ENCODE measurements at places on chromosomes 6 and 20.
A peak's percentile ranks its signal among the peaks of the same experiment; 100 is the strongest.

DNA sequence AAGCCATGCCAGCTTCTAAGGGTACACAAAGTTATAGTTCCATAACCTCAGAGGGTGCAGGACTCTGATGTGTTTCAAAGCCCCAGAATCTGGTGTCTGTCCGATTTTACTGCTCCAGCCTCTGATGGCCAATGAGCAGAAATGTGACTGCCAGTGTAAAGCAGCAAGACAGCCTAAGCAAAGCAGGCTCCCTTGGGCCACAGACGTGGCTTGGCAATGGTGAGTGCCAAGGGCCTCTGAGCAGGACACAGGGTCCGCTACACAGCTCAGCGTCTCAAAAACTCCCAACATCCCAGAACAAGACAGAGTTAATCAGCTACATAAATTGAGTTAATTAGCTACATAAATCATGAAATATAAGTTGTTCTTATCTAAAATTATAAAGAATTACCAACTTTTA lies 69.2 kb downstream of the PCSK2 start:
- DNase-seq: no peak

DNA sequence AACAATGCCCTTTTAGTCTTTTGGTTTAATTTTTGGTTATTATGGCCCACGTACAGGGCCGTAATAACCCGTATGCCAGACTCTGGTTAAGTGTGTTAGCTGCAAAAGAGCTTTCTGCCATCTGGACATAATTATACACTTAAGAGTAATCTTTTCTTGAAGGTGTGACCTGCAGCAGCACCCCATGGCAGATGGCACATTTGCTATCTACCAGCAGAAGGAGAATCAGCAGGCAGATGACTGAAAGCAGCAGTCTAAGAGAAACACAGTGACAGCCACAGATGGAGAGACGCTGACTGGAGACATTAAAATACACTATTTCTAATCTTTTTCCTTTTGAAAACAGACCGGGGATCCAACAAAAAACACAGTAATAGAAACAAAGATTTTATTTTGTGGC lies 18.7 kb downstream of the ASF1A start:
- DNase-seq: no peak

GRCh38 chr20:10553326-10553984 lies 118.3 kb downstream of the SLX4IP start:
- peak; percentile 63 for DNase-seq

DNA sequence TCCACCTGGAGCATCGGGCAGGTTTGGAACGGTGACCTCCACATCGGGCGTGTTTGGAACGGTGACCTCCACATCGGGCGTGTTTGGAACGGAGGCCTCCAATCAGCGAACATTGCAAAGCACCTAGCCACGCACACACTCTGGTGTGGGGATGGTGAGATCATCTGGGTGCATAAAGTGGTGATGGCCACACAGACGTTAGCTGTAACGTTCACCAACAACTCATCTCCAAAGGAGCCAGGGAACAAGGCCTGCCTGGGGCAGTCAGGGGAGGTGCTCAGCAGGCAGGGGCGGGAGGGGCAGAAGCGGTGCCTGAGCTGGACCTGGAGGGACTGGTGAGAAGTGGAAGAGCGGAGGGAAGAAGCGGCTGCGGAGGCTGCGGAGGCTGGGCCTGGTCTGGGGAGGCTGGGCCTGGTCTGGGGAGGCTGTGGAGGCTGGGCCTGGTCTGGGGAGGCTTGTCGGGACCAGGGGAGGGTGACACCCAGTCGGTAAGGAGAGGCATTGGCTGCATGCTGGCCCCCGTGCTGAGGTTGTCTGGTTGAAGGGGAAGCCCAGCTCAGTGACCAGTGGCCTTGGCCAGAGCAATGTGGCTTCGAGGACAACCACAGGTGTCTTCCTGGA lies 89.9 kb downstream of the PSMB1 start:
- no peak for DNase-seq

DNA sequence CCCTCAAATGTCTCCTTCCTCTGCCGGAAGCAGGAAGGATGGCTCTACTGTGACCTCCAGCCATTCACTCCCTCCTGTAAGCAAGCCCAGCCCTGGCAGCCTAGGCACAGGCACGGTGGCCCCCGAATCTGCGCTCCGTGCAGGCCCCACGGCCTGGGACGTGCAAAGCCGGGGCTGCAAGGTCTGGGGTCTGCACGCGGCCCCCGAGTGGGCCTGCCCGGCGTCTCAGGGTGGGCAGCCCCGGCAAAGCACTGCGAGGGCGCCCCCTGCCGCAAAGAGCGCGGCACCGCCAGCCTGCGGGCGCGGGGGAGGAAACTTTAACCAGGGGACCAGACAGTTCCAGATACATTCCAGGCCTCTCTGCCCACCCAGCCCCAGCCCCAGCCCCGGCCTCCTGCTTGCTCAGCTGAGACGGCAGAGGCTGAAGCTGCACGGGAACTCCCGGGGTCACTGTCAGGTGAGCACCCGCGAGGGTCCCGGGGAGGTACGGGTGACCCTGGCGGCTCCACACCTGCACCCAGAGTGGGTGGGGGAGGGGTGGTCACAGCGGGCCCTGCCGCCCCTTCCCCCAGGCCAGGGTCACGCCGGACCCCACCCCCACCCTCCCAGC lies 98.8 kb downstream of the ASXL1 start:
- DNase-seq: no peak

- no peak for DNase-seq
Observed at GRCh38 chr6:166563200-166563599, 23.3 kb downstream of the RAMACL start.

DNA sequence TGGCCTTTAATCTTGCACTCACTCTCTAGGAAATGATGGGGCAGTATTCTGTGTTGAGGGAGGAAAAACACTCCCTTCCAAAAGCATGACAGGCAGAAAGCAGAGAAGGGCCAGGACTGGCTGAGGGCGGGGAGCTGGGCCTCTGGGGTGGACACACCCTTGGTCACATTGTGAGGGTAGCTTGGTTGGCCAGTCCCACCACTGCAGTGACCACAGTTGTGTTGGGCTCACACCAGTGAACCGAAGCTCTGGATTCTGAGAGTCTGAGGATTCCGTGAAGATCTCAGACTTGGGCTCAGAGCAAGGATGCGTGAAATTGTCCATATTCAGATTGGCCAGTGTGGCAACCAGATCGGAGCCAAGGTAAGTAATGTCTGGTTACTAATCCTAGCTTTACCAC lies at the start of gene TUBB1:
Gene TUBB1 (plus strand): TSS at position 213 of the 400 bp plus-strand sequence. CDS start 94 bp downstream, at position 307.
- no peak for DNase-seq

DNA sequence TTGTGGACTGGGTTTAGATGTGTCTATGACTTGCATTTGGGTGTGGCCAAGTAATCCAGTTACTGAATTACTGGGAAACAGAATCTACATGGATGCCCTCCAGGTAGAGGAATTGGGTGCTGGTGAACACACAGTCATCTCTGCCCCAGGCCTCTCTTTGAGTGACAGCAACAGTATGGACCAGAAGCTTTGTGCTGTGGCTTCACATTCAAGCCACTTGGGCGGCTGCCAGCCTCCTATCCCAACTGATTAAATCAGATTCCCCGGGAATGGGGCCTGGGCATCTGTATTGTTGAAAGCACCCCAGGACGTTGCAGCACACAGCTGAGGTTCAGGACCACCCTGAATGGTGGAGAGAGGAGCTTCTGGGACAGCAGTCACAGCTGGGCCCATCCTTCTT lies 144.6 kb downstream of the DHX35 start:
- no peak for DNase-seq

DNA sequence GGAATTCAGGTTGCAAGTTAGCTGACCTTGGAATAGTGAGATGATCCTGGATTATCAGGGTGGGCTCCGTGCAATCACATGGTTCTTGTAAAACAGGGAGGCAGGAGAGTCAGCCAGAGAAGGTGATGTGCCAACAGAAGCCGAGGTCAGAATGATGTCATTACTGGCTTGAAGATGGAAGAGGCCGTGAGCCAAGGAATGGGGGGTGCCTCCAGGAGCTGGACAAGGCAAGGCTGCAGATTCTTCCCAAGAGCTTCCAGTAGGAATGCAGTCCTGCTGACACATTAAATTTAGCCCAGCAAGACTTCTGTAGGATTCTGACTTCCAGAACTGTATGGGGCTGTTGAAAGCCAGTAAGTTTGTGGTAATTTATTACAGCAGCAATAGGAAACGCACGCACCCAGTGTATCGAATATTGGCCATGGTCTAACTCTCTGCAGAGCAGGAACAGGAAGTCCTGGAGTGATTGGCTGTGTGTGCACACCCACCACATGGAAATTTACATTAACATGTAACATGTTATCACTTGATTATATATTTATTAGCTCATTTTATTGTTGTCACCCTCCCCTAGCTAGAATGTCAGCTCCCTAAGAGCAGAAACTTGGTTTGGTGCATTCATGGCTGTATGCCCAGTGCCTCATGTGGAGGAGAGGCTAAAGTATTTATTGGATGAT lies 19.1 kb downstream of the SLC24A3 start:
- DNase-seq: no peak

DNA sequence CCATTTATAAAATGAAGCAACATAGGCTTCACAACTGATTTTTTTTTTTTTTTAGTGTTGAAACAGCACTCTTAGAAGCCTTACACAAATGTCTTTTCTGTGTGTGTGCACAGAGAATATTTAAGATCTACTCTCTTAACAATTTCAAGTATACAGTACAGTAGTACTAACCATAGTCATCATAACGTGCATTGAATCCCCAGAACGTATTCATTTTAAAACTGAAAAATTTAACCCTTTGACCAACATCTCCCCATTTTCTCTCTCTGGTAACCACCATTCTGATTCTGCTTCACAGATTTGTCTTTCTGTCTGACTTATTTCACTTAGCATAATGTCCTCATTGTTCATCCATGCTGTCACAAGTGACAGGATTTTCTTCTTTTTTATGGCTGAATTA lies 475.6 kb downstream of the RFPL4B start:
- no peak for DNase-seq

DNA sequence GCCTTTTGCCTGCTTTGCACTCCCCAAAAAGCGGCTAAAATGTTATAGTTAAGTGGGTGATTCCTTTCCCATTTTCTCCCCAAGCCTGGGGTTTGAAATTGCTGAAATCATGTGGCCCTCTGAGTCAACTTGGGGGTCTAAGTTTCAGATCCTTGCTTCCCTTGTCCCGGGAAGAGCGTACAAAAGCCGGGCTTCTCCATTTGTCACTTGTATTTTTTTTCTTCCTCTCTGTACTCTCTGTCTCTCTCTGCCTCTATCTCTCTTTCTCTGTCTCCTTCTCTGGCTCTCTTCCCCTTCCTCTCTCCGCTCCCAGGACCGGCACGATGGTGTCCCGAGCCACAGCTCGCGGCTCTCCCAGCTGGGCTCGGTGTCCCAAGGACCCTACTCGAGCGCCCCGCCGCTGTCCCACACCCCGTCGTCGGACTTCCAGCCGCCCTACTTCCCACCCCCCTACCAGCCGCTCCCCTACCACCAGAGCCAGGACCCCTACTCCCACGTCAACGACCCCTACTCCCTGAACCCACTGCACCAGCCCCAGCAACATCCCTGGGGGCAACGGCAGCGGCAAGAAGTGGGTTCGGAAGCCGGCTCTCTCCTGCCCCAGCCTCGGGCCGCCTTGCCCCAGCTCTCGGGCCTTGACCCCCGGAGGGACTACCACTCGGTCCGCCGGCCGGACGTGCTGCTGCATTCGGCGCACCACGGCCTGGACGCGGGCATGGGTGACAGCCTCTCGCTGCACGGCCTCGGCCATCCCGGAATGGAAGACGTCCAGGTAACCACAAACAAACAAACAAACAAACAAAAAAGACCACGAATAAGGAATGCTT lies 4.6 kb downstream of the TFAP2B start:
- no peak for DNase-seq

DNA sequence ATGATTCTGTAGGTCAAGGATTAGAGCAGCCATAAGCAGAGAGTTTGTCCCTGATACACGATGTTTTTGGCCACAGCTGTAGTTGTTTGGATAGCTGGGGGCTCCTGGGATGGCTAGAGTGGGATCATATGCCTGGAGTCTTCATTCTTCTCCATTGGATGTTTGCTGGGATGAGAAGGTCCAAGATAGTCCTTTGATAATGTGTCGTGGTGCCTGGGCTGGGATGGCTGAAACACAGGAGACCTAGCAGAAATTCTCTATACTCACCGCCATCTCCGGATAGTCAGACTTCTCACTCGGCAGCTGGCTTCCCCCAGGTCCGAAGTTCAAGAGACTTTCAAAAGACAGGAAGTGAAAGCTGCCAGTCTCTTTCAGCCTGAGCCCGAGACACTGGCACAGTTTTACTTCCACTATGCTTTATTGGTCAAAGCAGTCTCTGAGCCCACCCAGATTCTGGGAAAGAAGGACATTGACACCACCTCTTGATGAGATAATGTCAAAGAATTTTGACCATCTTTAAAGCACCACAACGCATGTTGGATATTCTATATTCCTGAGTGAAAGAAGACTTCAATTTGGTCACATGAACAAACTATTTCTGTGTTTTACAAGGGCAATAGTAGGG lies 16.0 kb downstream of the MARCKS start:
- DNase-seq: peak; percentile 64

- no peak for DNase-seq
Observed at GRCh38 chr6:169933251-169933821, 181.9 kb downstream of the ERMARD start.

DNA sequence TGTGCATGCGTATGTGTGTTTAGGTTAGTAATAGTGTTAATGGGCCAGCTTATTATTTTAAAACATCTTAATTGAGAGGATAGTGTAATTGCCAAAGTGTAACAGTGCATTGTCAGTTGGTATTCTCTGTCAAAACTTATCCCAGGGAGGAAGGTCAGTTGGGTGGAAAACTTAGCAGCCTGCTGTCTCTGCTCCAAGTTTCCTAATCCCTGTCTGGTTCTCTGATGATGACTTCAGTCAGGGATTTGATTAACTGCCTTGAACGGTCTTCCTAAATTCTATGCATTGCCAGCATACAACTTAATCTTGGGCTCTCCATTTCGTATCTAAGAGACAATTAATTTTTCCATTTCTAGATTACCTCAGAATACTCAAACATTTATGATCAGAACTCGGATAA lies 51.1 kb downstream of the L3MBTL3 start:
- DNase-seq: no peak

DNA sequence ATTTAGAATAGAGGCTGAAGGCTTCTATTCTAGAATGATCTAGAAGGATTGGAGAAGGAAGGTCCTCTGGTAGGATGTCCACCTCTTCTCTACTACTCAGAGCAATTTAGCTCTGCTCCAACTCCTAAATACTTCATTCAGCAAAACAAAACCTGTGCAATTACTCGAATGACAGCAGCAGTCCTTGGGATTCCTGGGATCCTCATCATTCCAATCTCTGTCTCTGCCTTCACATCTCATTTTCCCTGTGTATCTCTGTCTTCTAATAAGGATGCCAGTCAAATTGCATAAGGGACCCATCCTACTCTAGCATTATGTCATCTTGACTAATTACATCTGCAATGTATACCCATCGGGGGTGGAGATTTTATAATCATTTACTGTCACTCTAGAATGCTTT lies 5.5 kb upstream of the AIG1 start:
- DNase-seq: no peak

DNA sequence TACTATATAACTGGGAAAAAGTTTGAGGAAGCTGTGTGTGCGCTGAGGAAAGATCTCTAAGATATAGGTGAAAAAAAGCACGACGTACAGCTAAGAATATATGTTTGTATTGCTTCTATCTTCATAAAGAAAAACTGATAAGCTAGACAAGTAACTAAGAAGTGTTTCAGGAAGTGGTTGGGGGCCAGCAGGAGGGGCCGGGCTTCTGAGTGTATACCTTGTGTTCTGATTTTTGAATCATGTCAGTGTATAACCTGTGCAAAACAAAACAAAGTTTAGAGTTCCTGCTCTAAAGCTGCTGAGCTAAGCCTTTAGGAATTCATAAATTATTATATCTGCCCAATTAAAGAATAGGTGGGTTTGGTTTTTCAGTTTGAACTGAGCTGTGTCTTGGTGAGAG lies 7.9 kb upstream of the OSER1 start:
- no peak for DNase-seq
